MCF 10A (cell line): ENCODE measurements at places on chromosomes 2 and 18. TPM values are rescaled to one million over a fixed set of nuclear protein-coding genes. Genes with fewer than 3 reads are reported as not detected.

The GIGYF2 gene
- total RNA-seq, result 71.1 and 90.3 TPM in 2 replicates

The NEUROD1 gene
- not detected in 2 replicates for total RNA-seq

The LRPPRC gene
- 139 and 160 TPM in 2 replicates for total RNA-seq

The PARD6G gene
- total RNA-seq, result 8.1 and 8.2 TPM in 2 replicates

The CCDC121 gene
- total RNA-seq, result 0.61 and 2.3 TPM in 2 replicates

The ANAPC1 gene
- total RNA-seq, result 48.8 and 66.1 TPM in 2 replicates
